Activated CD4-positive, alpha-beta memory T cell treated with anti-CD3 and anti-CD28 coated beads for 36 hours (primary cell): ENCODE measurements at places on chromosomes 3 and 15. TPM values are rescaled to one million over a fixed set of nuclear protein-coding genes. Genes with fewer than 3 reads are reported as not detected.
A peak's percentile ranks its signal among the peaks of the same experiment; 100 is the strongest.

GRCh38 chr3:128727996-128728395 is 2.0 kb downstream of the RAB7A start:
- no peak for DNase-seq

The RTP1 gene
- total RNA-seq = not detected

The CAMP gene
- not detected for total RNA-seq

GRCh38 chr3:146085678-146086077 is 75.3 kb downstream of the PLOD2 start:
- DNase-seq = no peak

DNA sequence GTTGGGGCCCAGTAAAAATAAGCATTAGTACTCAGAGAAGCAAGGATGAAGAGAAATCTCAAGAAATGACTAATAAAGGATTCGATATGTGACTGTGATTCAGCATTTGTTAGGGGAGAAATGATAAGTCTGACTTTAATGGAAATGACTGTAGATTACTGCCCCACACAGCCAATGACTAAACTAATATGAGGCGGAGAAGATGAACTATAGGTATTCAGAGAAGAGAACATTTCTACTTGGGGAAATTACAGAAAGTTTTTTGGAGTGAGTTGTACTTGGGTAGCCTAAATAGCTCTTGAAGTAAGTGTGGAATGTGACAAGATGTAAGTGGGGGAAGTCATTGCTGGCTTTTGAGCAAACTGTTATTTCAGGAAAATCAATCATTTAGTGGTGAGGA is 380.0 kb downstream of the PDCD6IP start:
- DNase-seq = no peak

GRCh38 chr15:52086011-52086786 is 26.4 kb downstream of the BCL2L10 start:
- no peak for DNase-seq

DNA sequence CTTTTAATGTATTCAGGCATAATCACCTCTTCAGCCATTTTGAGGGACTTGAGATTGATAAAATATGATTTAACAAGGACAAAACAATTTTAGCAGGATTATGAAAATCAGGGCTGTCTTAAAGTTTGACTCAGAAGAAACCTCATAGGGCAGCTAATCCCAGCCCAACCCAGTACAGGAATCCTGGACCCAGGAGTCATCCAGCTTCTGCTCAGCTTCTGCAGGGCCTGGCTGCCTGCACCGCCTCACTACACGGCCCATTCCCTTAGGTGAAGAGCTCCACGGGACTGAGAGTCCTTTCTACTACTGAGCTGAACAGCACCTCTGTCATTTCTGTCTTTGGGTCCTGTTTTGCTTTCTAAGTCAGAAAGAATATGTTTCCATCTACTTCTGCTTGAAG is 37.5 kb downstream of the ARHGAP31 start:
- DNase-seq = no peak

DNA sequence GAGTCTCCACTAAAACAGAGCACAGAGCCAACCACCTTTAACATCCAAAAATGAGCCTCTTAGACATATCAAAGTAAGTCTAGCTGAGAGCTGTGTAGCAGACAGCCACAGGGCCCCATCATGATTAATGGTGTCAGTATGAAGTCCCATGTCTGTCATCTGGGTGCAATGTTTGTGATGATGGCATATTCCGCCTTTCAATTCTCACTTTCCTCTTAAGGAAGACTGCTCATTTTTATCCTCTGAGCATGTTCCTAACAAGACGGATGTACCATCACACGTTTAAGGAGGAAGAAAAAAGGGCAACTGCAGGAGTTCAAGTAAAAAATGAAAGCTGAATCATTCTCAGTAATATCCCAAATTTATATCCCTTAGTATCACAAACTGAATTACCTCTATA is 85.8 kb upstream of the KCNMB2 start:
- no peak for DNase-seq

The KBTBD8 gene
- total RNA-seq = 15.5 TPM

The CLDN16 gene
- not detected for total RNA-seq

- DNase-seq = no peak
Observed at GRCh38 chr3:168989396-168989795, 674.1 kb downstream of the MECOM start.

- peak; percentile 53 for DNase-seq
Observed at GRCh38 chr3:157148196-157148889, 11.6 kb downstream of the CCNL1 start.

DNA sequence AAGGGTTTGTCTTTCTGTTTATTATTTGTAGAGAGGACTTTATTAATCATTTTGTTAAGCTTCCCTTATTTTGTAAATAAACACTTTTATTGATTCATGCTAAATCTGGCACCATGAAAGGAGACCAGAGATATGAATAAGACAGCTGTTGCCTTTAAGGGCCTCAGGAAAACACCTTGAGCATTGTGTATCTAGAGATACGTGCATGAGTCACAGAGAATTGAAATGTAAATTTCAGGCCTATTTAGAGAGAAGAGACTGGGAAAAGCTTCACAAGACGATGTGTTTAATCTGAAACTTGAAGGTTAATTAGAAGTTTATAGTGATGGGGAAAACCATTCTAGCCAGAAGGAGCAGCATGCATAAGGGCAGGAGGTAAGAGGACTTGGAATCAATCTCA is 28.6 kb upstream of the UTS2B start:
- no peak for DNase-seq

GRCh38 chr3:183988216-183988790 is 29.4 kb downstream of the ABCC5 start:
- DNase-seq = no peak

The KIF7 gene
- 0.95 TPM for total RNA-seq

The LMAN1L gene
- total RNA-seq = not detected

DNA sequence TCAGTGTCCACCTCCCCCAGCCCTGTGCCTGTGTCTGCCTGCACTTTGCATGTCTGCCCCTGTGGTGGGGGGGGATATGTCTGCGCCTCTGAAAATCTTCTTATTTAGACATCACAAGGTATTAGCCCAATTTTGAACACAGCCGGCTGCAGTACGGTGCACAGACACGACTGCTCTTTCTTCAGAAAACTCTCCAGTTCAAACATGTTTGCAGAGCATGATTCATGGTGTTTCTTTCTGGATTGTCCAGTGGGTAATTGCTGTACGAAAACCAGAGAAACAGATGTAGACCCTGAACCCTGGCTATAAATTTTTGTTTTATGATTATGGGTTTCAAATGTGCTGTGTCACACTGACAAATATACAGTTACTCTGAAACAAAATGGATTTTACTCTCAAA is 3.4 kb upstream of the RARB start:
- no peak for DNase-seq

- no peak for DNase-seq
Observed at GRCh38 chr3:36401056-36401455, 20.8 kb downstream of the STAC start.

The ITPKA gene
- 4.7 TPM for total RNA-seq

DNA sequence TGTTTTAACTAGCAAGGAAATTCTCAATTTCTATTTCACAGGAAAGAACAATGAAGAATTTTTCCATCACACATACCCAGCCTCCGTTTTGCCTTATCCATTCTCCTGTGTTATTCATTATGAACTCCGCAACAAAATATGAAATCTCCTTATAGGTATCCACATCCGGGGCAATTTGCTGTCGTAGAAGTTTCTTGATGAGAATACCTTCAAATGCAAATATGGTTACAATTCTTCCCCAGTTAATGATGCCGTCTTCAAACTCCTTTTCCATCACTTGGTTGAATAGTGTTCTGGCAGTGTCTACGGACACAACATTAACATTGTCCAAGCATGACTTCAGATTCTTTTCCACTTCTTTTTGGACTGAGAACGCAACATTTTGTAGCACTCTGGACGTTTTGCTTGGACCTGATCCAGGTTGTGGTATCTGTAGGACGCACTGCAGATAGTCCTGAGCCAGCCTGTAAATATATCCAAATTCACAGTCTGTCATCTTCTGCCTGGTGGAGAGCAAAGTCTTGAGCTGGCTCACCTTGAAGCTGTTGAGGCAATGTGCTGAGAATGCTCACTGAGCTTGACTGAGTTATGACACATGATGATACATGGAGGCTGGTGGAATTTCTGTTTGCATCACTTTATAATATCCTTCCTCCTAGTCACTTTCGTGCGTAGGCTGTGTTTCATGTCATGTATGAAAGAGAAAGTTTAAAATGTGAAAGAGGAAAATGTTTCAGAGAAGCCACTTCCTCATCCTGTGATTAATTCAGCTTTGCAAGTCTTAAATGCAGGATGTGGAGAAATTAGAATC is at the start of gene BCL2A1:
Gene BCL2A1, minus strand, starts transcription at position 573 of the 811 bp plus-strand sequence. Its CDS starts 77 bp downstream, at position 496.
- DNase-seq = peak; percentile 88

- DNase-seq = no peak
Observed at GRCh38 chr3:191244242-191244867, 45.3 kb downstream of the OSTN start.

The OIP5 gene
- 11.1 TPM for total RNA-seq

The SHF gene
- 11.8 TPM for total RNA-seq

GRCh38 chr3:99250272-99250671 is 348.8 kb upstream of the DCBLD2 start:
- no peak for DNase-seq

GRCh38 chr3:137385922-137386321 is 378.2 kb upstream of the SOX14 start:
- no peak for DNase-seq

DNA sequence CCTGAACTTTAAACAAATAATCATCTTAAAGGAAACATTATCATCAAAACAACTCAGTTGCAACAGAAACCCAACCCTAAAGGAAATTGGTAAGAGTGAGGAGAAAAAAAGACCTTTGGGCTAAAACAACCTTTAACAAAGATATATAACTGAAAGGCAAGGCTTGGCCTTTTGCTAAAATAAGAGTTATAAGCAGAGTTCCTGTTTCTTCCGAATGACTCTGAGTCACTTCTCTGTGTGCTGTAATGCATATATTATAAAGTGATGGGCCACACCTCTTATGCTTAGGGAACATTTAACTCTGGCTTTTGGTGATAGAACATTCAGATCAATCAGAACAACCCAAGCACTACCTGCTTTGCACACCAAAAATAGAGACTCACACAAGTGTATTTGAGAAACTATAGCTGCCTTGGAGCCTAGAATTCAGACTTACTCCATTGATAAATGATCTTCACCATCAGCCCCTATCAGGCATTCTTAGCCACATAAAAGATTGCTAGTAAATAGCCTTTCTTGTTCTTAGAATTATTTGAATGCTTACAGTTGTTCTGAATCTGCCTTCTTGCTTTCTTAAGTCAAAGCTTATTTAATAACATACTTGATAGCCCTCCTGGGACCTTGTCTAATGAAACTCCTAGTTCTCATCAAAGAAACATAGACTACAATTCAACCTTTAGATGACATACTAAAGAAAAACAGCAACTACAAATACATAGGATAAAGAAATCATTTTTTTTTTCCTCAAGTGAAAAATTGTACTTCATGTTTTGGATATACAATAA is 294.2 kb upstream of the SEMA6D start:
- no peak for DNase-seq

The CDHR4 gene
- not detected for total RNA-seq

GRCh38 chr3:116078561-116078960 is 366.7 kb downstream of the LSAMP start:
- no peak for DNase-seq

The ADCY5 gene
- total RNA-seq = not detected

DNA sequence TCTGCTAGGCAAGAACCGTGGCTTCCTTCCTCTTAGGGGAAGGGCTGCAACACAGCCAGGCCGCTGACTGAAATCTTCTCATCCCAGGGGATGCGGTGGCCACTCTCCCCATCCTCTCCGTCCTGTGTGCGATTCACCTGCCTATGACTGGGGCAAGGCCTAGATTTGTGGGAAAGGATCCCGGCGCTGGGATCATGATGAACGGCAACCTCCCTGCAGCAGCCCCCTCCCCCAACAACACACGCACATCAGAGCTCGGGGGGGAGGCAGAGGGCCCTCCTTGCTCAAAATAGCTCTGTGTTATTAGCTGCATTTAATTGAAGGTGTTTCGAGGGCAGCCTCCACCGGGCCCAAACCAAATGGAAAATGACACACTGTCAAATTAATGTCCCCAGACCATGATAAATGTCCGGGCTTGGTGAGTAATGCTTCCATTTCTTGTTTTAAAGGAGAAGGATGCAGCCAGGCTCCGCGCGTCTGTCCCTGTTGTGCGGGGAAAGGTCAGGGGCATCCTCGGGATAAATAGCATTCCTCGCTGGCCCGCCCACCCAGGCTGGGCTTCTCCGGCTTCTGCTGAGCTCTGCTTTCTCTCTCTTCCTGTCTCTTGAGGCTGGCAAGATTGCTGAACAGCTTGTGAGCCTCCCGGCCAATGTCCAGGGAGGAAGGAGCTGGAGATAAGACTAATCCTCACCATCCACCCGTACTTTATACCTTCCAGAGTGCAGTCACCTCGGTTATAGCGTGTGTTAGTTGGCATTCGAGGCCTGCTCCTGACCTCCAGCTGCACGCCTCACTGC is 56.4 kb upstream of the TLE3 start:
- no peak for DNase-seq

GRCh38 chr3:151859233-151859673 is 14.2 kb upstream of the SUCNR1 start:
- DNase-seq = no peak

The ALPK3 gene
- 0.10 TPM for total RNA-seq

The RTP3 gene
- not detected for total RNA-seq

DNA sequence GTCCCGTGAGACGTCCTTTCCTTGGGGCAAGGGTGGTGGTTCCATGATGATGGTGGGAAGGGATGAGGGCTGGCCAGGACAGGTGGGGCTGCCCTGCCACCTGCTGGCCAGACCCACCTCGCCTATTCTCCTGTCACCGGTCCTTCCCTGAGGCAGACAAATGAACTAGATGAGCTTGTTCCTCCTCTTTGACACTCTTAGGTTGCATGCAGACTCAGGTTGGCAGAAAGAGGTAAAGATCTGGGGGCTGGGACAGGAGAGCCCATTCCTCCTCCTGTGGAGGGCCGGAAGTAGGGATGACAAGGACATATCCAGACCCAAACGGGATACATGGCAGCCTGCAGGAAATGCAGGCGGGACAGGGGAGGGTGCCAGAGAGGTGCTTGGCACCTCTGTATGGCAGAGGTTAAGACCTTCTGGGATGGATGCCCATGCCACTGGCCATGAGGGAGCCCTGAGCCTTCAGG is 38.6 kb downstream of the ACSBG1 start:
- peak; percentile 60 for DNase-seq

The PIGZ gene
- total RNA-seq = 0.71 TPM

DNA sequence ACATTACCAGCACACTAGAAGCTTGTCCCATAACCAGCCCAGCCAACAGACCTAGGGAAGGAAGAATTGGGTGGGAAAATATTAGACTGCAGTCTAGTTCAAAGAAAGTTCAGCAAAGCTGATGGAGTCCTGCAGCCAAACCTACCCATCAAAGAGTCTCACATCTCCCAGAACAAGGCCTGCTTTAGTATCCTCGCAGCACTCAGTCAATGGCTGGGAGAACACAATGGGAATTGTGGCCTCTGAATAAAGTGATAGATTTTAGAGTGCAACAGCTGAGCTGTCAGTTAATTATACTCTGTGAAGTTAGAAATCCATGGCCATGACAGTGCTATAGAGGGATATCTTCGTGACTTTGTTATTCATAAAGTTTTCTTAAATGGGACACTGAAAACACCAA is 207.2 kb upstream of the NAALADL2 start:
- no peak for DNase-seq

DNA sequence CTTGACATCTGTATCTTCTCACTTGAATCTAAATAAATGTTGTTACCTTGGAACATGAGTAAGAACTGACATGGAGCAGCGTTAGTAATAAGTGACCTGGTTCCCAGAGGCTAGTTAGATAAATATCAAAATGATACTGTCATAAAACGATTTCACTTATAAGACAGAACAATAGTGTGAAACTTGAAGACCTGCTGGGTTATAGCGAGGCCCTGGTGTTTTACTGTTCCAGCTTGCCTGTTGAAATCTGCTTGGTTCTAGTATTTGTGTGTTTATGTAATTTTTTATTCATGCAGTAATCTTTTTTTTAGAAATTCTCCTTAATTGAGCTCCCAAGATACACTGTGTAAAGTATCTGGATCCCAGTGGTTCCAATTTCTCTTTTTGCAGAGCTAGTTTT is 129.4 kb downstream of the CACNA2D3 start:
- no peak for DNase-seq
